ENCODE measurements at places on chromosomes 6 and 20.
A peak's percentile ranks its signal among the peaks of the same experiment; 100 is the strongest.

DNA sequence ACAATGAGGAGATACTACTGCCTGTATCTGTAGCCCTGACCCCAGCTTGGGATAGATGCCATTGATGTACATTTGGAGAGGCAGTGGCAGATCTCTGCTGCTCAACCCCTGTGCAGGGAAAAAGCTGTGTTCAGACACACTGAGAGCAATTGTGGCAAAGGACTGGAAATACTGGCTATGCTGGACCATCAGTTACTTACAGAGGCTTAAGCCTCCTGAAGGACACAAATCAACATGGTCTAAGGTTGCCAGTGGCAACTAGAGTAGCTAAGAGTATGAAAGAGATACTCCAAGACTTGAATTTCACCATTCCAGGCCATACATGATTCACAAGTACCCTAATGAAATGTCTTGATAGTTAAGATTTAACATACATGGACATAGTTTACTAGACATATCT is 32.4 kb upstream of the ENPP4 start:
- no peak for DNase-seq

GRCh38 chr6:31545291-31545690 is 1.1 kb downstream of the ATP6V1G2 start:
- no peak for DNase-seq

GRCh38 chr6:112296122-112296521 is 41.8 kb upstream of the LAMA4 start:
- no peak for DNase-seq

GRCh38 chr6:30820193-30820592 is 64.1 kb upstream of the DDR1 start:
- peak; percentile 26 for DNase-seq

- no peak for DNase-seq
Observed at GRCh38 chr20:45948742-45949541, 14.5 kb downstream of the PCIF1 start.

- DNase-seq: no peak
Observed at GRCh38 chr20:63736893-63737694, 630 bp downstream of the LIME1 start.

DNA sequence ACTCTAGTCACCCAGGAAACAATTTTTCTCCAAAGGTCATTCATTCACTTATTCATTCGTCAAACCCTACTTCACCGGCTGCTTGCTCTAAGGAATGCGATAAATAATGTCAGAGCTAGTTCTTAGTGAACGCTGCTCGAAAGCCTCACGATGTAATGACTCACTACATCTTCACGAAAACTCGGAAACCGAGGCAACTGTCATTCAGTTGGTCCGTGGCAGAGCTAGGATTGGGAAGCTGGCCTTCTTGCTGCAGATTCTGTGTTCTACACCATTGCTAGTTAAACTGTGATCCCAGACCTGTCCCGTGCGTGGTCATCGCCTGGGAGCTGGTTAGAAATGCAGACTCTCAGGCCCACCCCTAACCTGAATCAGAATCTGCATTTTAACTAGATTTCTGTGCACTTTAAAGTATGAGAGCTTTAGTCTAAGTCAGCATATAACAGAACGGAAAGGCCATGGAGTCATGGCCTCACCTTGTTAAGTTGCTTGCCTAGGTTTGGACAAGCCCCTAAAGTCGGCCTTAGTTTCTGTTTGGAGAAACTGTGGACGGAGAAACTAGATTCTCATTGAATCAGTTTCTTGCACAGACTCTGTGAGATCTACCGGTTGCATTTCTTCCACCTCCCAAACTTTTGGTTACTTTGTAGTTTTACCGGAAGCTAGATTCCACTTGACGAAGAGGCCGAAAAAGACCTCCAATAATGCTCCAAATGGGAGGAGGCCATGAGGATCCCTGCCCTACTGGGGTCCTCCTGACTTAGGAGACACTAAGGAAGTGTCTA is 651 bp upstream of the CCND3 start:
- DNase-seq: no peak

DNA sequence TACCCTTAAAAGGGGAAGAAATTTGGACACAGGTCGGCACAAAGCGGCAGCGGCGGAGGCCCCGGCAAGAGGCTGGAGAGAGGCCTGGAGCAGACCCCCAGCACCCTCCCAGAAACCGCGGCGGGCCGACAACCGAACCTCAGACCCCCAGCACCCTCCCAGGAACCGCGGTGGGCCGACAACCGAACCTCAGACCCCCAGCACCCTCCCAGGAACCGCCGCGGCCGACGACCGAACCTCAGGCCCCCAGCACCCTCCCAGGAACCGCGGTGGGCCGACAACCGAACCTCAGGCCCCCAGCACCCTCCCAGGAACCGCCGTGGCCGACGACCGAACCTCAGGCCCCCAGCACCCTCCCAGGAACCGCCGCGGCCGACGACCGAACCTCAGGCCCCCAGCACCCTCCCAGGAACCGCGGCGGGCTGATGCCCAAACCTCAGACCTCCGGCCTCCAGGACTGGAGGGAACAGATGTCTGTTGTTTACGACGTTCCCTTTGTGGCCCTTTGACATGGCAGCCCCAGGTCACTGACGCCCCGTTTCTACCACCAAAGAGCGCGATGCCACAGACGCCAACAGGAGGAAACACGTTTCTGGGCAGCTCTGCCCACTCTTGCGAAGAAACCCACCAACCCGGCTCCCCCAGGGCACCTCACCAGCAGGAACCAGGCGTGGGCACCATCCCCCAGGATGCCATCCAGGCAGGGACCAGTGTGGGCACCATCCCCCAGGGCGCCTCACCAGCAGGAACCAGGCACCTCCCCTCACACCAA is 28.4 kb downstream of the ZBTB46 start:
- no peak for DNase-seq

- DNase-seq: no peak
Observed at GRCh38 chr6:142659661-142660060, 285.3 kb downstream of the HIVEP2 start.

DNA sequence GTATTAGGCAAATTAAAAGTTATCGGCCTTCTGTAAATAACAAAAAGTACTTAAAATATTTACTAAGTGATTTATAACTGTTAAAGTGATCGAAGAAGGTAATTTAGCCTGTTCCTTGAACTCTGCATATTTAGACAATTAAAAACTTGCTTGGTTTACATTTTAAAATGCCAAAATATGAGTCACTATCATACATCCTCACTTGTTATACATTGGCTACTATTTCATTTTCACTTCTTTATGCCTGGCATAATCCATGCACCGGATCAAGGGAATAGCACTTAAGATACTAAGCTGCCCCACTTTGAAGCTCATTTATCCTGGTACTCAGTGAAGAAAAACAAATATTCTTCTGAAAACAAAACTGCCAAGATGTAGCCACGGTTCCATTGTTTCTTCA is 344.6 kb downstream of the UBE3D start:
- no peak for DNase-seq

Data from left ventricle myocardium inferior (tissue), 1 donor.